ENCODE measurements at places on chromosomes 16 and 17.

DNA sequence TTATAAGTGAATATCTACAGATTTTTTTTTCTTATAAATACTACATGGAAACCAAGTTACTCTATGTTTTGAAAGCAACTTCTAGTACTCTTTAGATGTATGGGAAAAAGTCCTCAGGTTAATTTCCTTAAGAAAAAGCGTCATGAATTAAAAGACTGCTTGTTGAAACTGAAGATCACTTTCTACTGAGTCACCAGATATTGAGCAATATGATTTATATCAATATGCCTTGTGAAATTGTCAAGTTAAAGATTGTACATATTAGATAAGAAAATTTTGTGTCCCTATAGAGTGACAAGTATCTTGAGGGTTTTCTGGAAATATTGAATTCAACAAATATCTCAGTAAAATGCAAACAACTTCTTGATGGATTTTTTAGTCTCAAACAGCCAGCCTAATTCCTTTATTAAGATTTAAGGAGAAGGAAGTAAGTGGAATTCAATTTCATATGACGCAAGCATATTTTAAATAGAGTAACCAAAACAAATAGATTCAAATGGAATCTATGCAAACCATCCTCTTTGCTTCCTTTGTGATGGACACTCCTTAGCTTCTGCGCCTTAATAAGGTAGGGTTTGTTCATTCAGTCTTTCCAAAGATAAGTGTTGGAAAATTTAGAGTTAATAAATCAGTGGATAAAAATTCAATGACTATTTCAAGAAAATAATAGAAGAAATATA lies 16.6 kb downstream of the KRT12 start:
- no peak for DNase-seq

- no peak for DNase-seq
Measured at GRCh38 chr17:57302690-57303465, 46.6 kb downstream of the MSI2 start.

DNA sequence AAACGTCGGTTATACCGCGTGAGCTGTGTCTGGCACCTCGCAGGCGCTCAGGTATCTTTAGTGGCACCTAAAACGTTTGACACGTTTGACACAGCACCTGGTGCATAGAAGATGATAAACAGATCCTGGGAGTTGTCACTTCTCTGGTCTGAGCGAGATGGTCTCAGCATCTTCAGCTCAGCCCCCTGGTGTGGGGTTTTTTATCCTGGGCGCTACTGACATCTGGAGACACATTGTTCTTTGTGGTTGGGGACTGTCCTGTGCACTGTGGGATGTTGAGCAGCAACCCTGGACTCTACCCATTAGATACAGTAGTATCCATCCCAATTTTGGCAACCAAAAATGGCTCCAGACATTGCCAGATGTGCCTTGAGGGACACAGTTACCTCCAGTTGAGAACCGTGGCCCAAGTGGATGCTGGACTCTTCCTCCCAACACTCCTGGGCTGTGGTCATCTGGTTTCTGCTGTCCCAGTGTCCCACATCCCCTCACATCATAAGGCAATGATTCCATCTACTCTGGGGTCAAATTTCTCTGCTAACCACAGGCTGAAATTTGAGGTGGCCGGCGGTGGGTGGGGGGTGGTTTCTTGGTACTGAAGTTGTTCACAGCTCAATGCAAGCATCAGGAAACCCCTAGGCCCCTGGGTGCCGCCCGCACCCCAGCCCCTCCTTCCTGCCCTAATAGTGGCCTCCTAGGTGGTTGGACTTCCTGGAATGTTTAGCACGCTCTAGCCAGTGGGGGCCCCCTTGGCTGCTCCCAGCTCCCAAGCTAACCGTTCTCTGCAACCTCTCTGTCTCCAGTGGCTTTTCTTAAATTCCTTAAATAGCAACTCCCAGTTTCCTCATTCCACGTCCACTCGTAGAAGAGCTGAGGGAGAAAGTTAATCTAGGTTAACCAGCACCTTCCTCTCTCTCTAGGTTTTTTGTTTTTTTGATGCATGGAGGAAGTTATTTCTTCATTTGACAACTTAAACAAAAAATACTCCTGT lies 124.8 kb downstream of the ABCC1 start:
- DNase-seq: no peak

DNA sequence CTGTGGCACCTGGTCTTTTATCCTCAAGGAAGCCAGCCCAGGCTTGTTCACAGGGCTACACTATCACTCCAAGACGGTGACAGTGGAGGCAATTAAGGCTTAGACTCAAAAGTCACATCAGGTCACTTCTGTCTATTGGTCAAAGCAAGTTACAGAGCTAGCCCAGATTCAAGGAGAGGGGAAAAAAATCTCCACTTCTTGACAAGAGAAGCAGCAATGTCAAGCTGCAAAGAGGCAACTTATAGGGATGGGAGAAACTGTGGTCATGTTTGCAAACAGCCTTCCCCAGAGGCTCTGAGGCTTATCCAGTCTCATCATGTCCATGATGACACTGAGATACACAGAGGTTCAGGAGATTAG lies 31.6 kb downstream of the SERPINF1 start:
- DNase-seq: no peak

DNA sequence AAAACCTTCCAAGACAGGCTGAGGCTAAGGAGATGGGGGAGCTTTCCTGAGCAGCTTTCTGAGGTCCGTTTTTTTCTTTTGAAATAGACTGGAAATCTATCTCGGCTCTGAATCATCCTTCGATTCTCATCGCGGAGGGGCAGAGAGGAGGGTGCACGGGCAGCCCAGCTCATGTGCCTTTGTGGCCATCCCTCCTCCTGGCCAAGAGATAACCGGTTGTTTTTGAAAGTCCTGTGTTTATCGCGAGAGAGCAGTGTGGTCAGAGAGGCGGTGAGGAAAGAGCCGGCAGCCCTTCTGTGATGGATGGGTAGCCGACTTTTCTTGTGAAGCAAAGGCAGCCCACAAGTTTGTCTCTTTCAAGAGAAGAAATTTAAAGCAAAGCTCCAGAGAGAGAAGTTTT lies 191.6 kb downstream of the CCDC182 start:
- DNase-seq: no peak

GRCh38 chr16:22232277-22233036 lies 26.4 kb downstream of the EEF2K start:
- no peak for DNase-seq

GRCh38 chr17:40309031-40309948 lies at the start of gene RARA:
Gene RARA (plus strand): TSS chr17:40309180. CDS start chr17:40331219, 22,039 bp downstream.
- DNase-seq: no peak

DNA sequence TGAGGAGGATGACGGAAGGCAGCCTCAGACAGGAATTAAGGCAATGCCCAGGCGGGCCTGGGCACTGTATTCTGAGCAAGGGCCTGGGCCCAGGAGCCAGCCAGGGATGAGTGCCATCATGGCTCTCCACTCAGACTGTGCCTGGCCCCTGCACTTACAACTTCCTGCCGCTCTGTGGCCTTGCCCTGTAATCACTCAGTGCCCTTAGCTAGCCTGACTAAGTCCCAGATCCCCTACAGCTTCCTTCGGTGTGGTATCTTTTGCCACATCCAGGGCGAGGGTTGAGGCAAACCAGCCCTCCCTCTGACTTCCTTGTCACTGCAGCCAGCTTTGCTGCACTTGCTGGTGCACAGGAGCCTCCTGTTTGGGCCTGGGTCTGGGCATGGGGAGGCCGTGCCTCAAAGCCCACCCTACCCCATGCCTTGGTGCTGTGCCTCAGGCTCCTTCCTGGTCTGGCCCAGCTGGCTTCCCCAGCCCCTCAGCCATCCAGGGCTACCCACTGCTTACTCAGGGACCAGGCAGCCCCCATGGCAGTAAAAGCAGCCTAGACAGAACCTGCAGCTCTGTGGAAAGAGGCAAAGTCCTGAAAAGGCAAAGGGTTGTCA lies 9.3 kb downstream of the SLC46A1 start:
- DNase-seq: no peak

DNA sequence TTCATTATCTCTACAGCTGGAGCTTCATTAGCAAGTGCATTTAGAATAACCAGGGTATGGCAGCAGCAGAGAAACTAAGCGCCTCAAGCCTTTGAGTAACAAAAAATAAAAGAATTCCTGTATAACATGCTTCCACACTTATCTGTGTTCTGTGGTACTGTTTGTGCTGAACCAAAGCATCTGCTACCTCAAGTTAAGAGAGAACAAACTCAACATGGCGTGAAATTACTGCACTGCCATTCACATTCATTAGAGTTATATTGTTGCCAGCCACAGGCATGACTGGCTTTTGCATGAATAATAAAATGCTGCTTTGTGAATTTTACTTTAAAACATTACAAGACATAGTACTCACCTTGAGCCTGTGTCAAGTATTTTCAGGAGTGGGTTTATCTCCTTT lies 76.6 kb downstream of the NLK start:
- DNase-seq: no peak

GRCh38 chr17:73936908-73937627 lies 266.4 kb upstream of the RPL38 start:
- no peak for DNase-seq

DNA sequence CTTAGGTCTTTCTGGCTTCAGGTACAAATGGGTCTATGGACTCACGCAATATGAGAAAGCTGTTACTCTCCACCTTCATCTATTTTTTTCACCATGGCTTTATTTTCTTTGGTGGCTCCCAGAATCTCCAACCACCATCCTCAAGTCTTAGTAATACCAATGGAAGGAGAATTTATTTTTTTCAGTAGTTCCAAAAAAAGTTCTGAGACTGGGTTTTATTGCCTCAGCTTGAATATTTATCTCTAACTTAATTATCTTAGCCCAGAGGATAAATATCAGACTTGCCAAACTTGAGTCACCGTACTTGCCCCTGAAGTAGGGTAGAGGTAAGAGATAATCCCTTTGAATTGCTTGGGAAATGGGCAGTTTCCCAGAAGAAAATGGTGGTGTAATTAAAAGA lies 23.2 kb upstream of the CACNG3 start:
- no peak for DNase-seq

GRCh38 chr17:915538-916201 lies 63.9 kb downstream of the NXN start:
- no peak for DNase-seq

DNA sequence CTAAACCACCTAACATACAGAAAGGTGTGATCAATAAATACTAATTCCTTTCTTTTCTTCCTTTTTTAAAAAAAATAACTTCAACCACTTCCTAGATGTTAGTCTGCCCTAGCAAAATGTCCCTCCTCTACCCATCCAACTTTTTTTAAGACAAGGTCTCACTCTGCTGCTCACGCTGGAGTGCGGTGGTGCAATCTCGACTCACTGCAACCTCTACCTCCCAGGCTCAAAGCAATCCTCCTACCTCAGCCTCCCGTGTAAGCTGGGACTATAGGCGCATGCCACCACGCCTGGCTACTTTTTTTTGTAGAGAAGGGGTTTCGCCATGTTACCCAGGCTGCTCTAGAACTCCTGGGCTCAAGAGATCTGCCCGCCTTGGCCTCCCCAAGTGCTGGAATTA lies 33.1 kb downstream of the KANSL1 start:
- no peak for DNase-seq

DNA sequence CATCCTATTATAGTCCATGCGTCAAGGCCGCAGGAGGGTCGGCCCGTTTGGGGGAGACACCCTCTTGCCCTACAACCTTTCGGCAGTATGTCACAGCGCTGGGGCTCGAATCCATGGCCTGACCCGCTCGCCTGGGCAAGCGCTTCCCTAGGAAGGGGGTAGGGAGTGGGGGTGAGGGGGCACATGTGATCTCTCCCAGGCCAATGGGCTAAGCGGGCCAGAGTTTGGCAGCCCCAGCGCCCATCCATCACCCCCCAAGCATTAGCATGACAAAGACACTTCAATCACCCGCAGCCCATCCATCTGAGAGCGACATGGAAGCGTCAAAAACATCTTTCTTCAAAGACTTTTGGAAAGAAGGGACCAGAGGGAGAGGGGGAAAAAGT lies at the start of gene HOXB1:
Gene HOXB1, minus strand, starts transcription at position 125 of the 386 bp plus-strand sequence. Its CDS starts 107 bp downstream, at position 18.
- DNase-seq: no peak

DNA sequence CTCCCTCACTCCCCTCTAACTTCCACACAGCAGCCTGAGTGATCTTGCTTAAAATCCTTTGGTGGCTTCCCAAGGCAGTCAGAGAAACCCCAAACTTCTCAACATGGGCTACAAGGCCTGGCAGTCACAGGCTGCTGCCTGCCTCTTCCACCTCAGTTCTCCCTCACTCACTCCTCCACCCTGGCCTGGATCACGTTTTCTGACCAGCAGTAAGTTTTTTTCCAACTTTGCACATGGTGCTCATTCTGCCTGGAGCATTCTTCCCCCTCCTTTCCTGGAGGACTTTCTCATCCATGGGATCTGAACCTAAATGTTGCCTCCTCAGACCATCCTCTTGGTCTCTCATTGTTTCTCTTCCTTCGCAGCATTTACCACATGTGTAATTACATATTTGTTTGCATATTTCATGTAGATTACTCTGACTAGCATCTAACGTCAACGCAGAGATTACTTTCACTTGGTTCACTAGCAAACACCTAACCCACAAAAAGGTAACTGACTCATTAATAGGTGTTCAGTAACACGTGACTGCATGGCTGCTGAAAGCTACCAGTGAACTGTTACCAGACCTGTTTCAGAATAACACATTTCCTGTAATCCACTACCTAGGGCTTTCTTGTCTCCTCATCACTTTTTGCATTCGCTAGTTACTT lies 17.1 kb downstream of the GNA13 start:
- no peak for DNase-seq

- DNase-seq: no peak
Measured at GRCh38 chr16:3580251-3580651, 3.0 kb upstream of the NLRC3 start.

DNA sequence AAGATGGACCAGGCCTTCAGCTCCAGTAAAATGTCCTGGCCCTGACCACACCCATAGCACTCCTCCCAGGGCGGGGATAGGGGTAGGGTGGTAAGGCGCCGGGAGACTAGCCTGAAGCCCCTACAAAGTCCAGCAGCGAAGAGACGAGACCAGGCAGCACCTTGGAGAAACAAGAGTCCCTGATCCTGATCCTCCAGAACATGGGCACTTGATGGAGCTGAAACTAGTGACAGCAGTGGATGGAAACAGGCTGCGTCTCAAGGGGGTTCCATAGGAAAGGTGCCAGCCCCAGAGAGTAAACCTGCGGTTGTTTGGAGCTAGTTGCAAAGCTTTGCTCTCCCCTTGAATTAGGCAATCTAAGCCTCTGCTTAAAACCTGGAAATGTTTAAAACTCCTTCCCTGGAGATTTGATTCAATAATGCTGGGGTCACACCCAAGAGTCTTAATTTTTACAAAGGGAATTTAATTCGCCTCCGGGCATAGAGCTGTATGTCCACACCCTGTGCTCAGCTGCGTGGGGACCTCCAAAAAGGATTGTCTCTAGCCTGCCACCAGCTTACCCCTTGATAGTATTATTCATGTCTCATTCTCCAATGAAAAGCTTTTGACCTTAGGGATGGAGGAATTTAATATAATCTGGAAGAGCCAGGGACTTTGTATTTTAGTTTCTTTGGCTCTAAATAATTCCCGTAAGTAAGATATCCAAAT lies 258.6 kb downstream of the PMP22 start:
- no peak for DNase-seq

GRCh38 chr16:13936596-13937081 lies 16.7 kb downstream of the ERCC4 start:
- no peak for DNase-seq

GRCh38 chr17:31067691-31068184 lies 27.0 kb upstream of the NF1 start:
- no peak for DNase-seq

GRCh38 chr16:17529982-17530760 lies 59.4 kb upstream of the XYLT1 start:
- no peak for DNase-seq

- no peak for DNase-seq
Measured at GRCh38 chr17:48440669-48441068, 10.7 kb upstream of the SKAP1 start.

GRCh38 chr16:52545222-52545897 lies 1.6 kb downstream of the TOX3 start:
- DNase-seq: no peak

GRCh38 chr16:80463751-80464495 lies 76.9 kb upstream of the DYNLRB2 start:
- DNase-seq: no peak
